ENCODE measurements at places on chromosomes 7 and 10.
A peak's percentile ranks its signal among the peaks of the same experiment; 100 is the strongest.

GRCh38 chr10:29563420-29564035 is 71.2 kb downstream of the SVIL start:
- DNase-seq = peak; percentile 65

DNA sequence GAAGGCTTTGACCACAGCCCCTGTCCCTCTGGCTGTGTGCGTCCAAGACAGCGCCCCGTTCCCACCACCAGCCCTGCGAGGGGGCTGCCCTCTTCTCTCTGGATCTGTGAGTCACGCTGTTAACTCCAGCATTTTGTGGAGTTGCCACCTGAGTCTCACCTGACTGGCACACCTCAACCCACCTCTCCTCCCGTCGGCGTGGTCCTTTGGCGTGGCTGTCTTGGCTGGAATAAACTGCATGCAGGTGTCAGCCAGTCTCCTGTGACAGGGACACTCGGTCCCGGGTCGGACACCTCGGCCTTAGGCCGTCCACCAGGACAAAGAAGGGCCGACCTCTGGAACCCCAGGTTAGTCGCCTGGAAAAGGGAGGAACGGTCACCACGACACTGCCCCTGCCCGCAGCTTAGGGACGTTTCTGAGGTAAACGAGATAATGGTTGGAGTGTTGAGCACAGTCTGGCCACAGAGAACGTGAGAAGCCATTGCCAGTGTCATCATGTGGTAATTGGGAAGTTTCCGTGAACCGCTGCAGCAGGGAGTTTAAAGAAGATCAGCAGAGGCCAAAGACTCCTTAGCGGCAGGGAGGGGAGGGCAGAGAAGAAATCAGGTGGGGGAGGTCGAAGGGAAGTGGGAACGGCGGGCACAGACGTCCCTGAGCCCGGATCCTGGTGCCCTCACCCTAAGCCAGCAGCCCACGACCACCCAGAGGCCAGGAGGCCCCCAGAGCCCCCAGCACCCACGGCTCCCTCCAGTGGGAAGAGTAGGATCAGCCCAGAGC is 73.6 kb upstream of the FAM20C start:
- DNase-seq = peak; percentile 74

DNA sequence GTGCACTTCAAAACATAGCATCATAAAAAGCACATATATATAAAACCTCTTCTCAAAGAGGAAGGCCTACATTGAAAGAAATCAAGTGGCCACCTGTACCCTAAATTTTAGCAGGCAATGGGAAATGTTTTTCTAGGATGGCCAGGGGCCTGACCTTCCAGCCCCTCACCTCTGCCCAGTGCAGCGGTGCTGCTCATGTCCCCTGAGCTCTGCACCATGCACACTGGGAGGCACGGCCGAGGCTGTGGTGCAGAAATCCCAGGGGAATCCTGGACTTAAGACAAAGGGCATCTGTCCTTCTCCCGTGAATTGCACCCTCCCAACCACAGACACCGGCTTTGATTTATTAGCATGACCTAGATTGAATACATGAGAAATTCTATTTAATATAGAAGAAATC is 551.4 kb downstream of the GLRX3 start:
- no peak for DNase-seq

DNA sequence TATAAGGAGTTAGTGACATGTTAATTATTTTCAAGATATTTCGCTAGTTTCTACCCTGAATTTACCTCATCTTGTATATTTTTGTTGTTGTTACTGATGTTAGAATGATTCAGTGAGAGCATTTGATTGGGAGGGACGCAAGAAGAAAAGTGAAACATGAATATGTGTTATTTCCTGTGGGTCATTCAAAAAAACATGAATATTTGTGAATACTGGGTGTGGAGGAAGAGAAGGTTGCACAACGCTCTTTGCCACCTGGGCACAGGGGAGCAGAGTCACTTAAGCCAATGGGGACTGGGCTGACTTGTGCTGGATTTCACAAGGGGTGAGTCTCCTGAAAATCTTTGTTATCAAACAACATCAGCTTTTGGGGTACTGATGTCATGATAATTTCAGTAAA is 39.5 kb downstream of the AGK start:
- no peak for DNase-seq

DNA sequence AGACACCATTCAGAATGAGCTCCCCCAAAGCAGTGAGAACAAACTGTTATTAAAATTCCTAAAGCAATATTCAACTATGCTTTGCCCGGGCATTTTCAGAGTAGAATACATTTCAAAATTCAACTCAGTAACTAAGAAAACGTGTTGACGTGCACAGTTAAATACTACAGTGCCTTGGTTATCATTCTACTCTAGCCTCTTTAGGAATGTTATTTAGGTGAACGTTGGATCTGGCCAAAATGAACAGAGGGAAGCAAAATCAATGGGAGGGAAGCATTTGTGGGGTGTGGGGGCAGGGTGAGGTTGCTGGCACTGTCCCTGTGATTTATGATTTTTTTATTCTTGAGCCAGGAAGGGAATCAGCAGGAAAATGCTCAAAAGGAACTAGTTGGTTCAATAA is 27.5 kb downstream of the RSU1 start:
- DNase-seq = no peak

DNA sequence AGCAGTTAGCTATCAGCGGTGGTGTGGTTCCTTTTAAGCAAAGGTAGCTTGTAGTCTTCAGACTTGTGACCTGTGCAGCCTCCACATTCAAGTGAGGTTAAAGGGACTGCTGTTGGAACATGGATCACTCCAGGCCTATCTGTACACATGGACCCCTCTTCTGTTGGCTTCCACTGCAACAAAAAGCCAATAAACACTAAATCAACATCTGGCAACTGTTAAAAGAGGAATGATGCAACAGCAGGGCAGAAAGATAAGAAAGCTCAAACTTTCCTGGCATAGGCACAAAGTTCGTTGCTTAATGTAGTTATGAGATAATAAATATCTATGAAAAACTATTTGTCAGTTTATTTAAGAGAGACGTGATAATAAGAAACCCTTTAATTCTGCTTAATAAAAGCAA is 4.0 kb upstream of the MINPP1 start:
- DNase-seq = no peak

- DNase-seq = no peak
Measured at GRCh38 chr7:40595129-40595528, 460.3 kb downstream of the SUGCT start.

DNA sequence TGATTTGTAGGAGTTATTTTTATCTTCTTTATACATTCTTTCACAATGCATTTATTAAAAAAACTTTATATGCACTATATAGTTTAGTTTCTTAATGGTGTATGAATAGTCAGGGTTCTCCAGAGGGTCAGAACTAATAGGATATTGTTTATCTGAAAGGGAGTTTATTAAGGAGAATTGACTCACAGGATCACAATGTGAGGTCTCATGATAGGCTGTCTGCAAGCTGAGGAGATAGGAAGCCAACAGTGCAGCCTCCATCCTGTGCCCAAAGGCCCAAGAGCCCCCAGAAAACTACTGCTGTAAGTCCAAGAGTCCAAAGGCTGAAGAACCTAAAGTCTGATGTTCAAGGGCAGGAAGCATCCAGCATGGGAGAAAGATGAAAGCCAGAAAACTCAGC is 192.8 kb upstream of the AHR start:
- no peak for DNase-seq

DNA sequence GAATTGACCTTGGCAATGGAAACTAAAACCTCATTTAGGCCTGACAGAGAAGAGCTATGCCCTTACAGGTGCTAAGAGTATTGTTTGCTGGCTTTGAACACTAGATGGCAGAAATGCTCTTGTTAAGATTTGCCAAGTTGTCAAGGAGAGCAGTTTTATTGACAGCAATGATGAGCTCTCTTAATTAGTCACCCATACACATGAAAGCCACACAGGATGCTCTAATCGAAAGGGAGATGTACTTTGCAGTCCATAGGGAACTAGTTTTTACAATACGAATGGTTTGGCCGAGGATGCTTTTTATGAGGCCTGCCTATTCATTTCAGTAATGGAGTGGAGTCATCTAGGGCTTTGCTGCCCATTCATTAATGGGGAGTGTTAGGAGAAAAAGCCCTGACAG is 45.4 kb upstream of the MBL2 start:
- DNase-seq = no peak

- DNase-seq = peak; percentile 7
Measured at GRCh38 chr7:31493714-31494181, 20.1 kb upstream of the ITPRID1 start.

GRCh38 chr7:25716421-25716820 is 435.6 kb upstream of the NFE2L3 start:
- no peak for DNase-seq

- no peak for DNase-seq
Measured at GRCh38 chr10:130412317-130412716, 276.1 kb downstream of the GLRX3 start.

GRCh38 chr10:124387078-124387874 is 31.4 kb downstream of the OAT start:
- DNase-seq = no peak

DNA sequence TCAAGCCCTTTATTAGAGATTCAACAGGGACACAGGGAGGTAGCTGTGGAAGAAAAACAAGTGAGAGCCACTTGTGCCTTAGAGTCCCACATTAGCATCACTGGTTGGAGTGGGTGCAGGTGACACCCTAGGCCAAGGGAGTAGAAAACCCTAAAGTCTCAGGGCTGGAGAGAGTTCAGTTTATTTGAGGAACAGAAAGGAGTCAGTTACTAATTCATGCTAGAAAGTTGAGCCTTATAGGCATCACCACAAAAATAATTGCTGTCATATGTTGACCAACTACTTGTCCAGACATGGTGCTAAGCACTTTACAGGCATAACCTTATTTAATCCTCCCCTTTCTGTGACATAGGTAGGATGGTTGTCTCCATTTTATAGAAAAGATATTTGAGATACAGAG is 20.9 kb upstream of the ACSL5 start:
- no peak for DNase-seq

DNA sequence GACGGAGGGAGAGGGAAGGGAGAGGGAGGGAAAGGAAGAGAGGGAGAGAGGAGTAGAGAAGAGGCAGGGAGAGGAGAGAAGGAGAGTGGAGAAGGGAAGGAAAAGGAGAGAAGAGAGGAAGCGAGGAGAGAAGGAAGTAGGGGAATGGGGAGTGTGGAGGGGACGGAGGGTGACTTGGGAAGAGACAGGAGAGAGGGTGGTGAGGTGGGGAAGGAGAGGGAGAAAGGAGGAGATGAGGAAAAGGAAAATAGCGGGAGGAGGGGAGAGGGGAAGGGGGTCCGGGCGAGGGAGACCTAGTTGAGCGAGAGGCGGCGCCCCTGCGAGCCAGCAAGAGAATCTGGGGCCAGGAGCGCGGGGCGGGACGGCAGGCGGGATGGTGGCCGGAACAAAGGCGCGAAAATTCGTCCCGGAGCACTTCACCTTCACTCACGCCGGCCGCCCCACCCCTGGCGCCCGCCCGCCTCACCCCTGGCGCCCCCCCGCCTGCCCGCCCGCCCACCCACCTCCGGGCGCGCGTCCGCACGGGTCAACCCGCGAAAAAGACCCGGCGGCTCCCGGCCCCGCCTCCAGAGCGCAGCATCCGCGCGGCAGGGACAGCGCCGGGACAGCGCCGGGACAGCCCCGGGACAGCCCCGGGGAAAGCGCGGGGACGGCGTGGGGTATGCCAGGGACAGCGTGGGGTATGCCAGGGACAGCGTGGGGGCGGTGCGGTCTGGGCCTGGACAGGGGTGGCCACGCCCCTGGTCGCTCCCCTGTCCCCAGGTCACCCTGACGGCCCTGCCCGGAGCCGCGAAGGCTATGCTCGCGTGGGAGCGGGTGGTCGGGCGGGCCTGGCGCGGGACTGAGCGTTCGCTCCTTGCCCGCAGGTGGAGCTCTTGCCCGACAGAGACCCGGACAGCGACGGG is 4.2 kb downstream of the VSTM2A start:
- no peak for DNase-seq

- no peak for DNase-seq
Measured at GRCh38 chr7:2108501-2109250, 124.1 kb downstream of the MAD1L1 start.

DNA sequence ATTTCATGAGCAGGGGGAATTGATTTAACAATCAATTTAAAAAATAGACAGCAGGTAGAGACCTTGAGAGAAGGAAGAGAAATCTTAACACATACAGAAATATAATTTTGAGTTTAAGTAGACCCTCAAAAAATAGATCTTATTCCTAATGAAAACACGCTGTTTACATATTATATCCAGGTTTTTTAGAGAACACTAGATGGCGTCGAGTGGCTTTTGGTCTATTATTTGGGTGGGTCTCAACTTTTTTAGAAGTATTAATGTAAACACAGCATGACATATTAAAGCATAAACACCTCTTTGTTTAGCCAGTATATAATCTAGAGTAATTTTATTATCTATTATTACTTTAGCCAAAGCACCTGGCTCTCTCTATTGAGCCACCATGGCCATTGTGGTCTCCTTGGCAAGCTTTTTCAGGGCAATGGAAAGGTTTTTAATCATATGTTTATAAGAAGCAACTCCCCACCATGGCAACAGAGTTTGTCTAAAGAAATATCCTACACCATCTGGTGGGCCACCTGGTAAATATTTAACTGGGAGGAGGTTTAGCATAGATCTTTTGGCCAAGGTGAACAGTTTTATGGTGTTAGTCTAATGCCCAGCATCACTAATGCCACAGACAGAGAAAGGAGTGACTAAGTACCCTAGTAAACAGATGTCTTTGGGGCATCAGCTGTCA is 59.7 kb upstream of the PRSS1 start:
- DNase-seq = peak; percentile 15

- no peak for DNase-seq
Measured at GRCh38 chr7:151085329-151085690, 965 bp upstream of the AGAP3 start.

DNA sequence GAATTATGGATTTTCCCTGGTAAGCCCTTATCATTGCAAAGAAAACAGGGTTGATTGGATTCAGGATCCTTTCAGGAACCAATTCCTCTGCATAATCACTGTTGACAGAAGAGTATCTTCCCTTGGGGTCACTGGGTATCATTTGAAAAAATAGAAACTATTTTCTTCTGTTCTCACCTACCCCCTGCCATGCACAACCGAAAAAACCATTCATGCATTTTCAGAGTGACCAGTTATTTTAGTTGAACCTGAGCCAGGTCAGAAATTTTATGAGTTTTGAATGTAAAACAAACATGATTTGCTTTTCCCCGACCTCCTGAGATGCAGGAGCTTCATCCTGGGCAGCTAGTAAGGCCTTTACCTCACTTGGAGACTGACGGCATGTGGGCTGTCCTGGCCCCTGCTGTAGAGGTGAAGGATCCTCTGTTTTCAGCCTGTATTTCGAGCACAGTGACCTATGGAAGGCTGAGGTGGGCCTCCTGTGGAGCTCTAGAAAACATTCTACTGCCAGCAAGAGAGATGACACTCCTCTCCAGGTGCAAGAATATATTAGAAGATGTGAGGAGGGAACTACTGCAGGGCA is 30.1 kb downstream of the TMEM178B start:
- DNase-seq = no peak

- no peak for DNase-seq
Measured at GRCh38 chr10:110448682-110449418, 48.9 kb upstream of the DUSP5 start.

All from inflammatory macrophage treated with lipopolysaccharide for 1 hour (primary cell).